ENCODE measurements at places on chromosomes 5 and 9.

- no peak for DNase-seq
Observed at GRCh38 chr5:155434681-155435080, 421.1 kb downstream of the KIF4B start.

- no peak for DNase-seq
Observed at GRCh38 chr5:165334201-165334600, 1828.8 kb downstream of the MAT2B start.

DNA sequence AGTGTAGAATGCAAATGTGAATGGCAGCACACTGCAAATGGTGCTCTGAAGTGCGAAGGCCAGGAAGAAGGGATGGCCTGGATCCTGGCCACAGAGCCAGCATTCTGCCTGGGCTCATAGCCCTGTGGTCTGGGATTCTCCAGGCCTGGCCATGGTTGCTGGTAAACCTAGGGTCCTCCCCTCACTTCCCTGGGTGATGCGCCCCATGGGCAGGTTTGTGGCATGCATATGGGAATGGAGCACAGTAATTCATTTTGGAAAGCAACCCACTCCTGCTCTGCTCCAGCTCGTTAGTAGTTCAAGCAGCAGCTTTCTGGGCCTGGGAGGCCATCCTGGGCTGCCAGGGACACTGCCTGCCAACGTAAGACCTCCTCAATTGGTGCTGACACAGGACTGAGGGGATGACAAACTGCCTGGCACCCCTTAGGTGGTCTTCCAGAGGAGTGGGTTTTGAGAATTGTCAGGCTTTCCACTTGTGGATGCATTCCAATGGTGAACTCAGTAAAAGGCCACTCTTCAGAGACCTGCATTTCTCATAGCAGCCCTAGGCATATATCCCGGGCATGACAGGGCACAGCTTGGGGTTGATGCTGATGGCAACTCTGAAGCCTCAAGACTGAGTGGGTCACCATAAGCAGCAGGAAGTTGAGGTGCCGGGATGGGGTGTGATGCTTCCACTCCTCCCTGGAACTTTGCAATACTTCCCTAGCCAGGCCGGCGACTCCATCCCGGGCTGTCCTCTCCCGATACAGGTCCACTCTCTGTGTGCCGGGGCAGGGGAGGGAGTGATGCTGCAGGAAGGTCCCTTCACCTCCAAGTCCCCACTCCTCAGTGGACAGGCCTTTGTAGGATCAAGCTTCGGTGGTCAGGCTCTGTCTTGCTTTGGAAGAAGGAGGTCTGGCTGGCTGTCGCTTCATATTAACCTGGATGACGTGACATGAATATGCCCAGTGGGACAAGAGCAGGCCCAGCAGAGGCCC is 1.2 kb upstream of the SLC25A48 start:
- DNase-seq, result no peak

- DNase-seq, result no peak
Observed at GRCh38 chr5:69317391-69317790, 15.2 kb downstream of the CCDC125 start.

- no peak for DNase-seq
Observed at GRCh38 chr9:16912197-16912596, 41.7 kb upstream of the BNC2 start.

- no peak for DNase-seq
Observed at GRCh38 chr5:146944764-146945616, 66.4 kb upstream of the PPP2R2B start.

DNA sequence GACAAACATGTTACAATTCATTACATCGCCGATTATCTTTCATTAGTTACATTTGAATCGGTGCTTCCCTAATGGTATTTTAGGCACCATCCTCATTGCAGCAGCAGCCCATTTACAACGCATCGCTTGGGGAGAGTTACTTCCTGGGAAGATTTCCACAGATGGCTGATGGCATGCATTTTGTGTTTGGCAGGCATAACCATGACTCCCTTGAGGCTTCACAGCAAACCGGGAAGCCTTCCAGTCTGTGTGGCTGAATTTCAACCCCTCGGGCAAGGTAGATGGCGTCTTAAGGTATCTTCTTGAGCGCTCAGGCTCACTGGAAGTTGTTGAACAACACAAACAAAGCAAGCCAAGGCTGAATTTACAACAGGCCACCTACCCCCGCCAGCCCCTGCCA is 1.6 kb upstream of the DNAH5 start:
- no peak for DNase-seq

GRCh38 chr9:82418334-82418733 is 429.8 kb downstream of the SPATA31D1 start:
- no peak for DNase-seq

GRCh38 chr5:172370648-172371545 is 83.4 kb downstream of the SH3PXD2B start:
- peak; percentile 37 for DNase-seq

- no peak for DNase-seq
Observed at GRCh38 chr9:130860458-130861316, 25.6 kb downstream of the ABL1 start.

DNA sequence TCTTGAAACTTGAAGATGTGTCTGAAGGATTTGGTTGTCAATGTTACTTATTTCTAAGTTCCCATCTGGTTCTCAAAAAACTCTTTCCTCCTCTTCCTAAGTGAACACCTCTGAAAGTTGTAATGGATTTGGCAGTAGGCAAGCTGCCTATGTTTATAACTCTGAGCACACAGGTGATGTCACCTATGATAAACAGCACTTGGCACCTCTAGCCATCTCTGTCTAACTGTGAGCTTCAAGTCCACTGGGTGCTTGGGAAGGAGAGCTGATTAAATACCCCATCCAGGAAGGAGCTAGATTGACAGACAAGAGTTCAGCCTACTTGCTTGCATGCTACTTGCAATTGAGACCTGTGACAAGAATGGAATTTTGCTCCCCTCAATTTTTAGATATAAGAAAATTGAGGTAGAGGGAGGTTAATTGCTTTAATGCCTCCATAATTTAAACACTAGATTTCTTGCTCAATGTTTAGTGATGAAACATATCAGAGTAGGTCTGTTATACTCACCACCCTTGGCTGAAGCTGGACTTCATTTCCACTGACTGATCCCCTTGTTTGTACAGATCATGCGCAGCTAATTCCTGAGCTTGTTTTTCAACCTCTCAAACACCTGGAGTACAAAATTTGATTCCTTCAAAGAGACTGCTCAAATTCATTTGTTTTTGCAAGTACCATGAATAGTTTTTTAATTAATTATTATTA is 49.9 kb downstream of the PDE4D start:
- no peak for DNase-seq

DNA sequence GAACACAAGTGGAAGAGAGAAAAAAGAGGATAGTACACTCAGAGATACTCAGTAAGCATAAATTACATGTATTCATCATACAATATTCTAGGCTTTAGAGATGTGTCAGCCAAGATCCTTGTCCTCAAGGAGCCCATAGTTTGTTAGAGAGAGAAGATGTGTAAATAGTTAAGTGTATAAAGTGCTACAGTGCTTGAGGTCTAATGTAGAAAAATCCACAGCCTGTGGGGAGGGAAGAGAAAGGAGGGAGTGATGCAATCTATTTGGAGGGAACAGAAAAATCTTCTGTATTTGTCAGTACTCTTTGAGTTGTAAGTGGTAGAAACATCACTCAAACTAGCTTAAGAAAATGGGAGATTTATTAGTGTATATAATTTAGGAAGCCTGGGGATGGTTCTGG is 81.9 kb downstream of the PALM2AKAP2 start:
- DNase-seq, result no peak

DNA sequence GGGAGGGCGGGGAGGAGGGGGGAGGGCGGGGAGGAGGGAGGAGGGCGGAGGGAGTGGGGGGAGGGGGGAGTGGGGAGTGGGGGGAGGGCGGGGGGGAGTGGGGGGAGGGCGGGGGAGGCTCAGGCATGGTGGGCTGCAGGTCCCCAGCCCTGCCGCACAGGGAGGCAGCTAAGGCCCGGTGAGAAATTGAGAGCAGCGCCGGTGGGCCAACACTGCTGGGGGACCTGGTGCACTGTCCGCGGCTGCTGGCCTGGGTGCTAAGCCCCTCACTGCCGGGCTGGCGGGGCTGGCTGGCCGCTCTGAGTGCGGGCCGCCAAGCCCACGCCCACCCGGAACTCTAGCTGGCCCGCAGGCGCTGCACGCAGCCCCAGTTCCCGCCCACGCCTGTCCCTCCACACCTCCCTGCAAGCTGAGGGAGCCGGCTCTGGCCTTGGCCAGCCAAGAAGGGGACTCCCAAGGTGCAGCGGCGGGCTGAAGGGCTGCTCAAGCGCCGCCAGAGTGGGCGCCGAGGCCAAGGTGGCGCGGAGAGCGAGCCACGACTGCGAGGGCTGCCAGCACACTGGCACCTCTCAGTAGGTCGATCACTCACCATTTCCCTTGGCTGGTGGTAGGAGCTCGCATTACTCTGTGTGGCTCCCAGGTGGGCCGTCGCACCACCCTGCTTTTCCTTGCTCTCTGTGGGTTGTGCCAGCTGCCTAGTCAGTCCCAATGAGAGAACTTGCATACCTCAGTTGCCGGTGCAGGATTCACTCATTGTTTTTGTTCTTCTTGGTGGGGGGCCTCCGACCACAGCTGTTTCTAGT is 160.2 kb downstream of the CNTLN start:
- DNase-seq, result no peak

All from OCI-LY7 (cell line).